A673 (cell line): ENCODE measurements at places on chromosomes 16 and 17.

DNA sequence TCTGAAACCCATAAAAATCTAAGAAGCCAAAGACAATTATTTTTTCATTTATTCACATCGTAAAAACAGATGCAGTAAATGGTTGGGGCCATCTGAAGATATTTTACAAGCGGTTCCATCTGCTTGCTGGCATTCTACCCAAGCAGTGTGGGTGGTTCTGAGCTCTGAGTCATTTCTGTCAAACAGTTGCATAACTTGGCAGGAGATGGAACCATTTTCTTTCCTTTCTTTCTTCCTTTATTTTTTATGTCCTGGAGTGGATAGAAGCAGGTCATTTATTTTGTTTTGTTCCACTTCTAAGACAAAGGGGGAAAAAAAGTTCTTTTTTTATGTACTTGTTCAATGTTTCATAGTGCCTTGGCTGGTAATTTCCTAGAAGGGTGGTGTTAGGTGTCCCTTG, 1151.9 kb upstream of the GOT2 start:
- H3K4me1 ChIP-seq: no peaks in the 10 kb centered on the region
- H3K27me3 ChIP-seq: no peaks in the 10 kb centered on the region
- H3K36me3 ChIP-seq: no peaks in the 10 kb centered on the region
- no peak overlapping the region for H3K27ac ChIP-seq
- H3K4me3 ChIP-seq: no peak overlapping the region

GRCh38 chr17:1996800-1997288, 28.3 kb downstream of the RTN4RL1 start:
- no peaks in the 10 kb centered on the region for H3K27me3 ChIP-seq
- DNase-seq: no peak
- no peaks in the 10 kb centered on the region for H3K36me3 ChIP-seq

DNA sequence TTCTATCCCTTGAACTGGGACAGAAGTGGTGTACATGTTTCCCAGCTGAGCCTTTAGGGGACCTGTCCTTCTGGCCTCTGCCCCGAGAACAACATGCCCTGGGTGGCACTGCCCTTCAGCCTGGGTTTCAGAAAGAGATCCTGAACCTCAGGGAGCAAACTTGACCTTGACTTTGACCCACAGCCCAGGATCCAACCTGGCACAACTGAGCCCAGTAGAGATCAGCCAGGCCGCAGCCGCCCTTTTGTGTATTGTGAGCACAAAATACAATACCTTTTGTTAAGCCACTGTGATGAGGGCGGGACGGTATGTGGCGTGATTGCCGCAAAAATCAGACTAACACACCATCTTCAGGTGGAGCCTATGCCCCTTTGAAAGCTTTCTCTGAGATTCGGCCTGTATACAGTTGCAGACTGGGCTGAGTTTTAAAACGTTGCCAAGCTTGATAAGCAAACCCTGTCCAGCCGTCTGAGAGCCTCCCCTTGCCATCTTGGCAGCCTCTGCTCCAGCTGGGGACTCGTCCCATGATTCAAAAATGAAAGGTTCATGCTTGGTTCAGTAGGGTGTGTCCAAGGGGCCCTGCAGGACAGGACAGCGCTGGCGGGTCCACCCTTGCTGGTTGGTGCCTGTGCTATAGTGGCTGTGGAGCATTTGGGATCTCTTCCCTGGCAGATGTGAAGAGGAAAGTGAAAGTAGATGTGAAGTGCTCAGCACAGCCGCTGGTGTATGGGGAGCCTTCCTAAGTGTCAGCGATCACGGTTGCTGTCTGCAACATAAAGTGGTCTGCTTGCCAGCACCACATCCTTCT, 40.3 kb downstream of the FOXL1 start:
- no peak overlapping the region for H3K4me3 ChIP-seq
- no peaks in the 10 kb centered on the region for H3K4me1 ChIP-seq
- no peaks in the 10 kb centered on the region for H3K27me3 ChIP-seq
- no peak for DNase-seq

- H3K27ac ChIP-seq: no peak within 1 kb of the TSS
- peak within 1 kb of the TSS; percentile 48 for H3K4me3 ChIP-seq
- peaks cover 44% of the 10 kb centered on the region for H3K27me3 ChIP-seq
These were observed at the start of gene GPRC5C for GRCh38 chr17:74431568-74432423. Gene GPRC5C, plus strand, starts transcription at chr17:74432088. Its CDS starts 7,689 bp downstream, at chr17:74439777.

GRCh38 chr16:76970087-76970744, 220.8 kb upstream of the MON1B start:
- H3K27ac ChIP-seq: no peak overlapping the region
- no peaks in the 10 kb centered on the region for H3K36me3 ChIP-seq
- H3K27me3 ChIP-seq: no peaks in the 10 kb centered on the region
- no peaks in the 10 kb centered on the region for H3K4me1 ChIP-seq
